Cardiac septum (tissue), 1 donor: ENCODE measurements at places on chromosomes 2 and 18. TPM values are rescaled to one million over a fixed set of nuclear protein-coding genes. Genes with fewer than 3 reads are reported as not detected.

- DNase-seq = no peak
Measured at GRCh38 chr2:159160412-159160811, 126.1 kb downstream of the WDSUB1 start.

- DNase-seq = no peak
Measured at GRCh38 chr2:45068571-45069140, 59.4 kb upstream of the SIX2 start.

Gene AGAP1
- 18.7 TPM for total RNA-seq

Gene CHAC2
- 1.4 TPM for total RNA-seq

- no peak for DNase-seq
Measured at GRCh38 chr2:190182071-190182524, 119.6 kb upstream of the MSTN start.

DNA sequence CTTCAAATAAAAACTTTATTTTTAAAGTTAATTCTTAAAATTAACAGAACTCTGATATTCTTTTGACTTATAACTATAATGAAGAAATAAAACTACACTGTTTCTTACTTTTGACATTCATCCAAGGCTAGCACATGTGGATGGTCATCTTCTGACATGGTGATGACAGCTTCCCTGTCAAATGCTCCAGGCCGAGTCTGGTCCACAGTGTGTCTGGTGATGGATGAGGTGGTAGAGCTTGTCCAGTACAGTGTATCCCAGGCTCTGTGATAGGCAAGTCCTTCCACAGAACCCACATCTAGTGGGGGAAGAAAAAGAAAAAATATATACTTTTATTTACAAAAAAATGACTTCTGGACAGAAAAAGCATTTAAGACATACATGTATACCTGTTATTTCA lies 1529.5 kb downstream of the LRP1B start:
- no peak for DNase-seq

- DNase-seq = no peak
Measured at GRCh38 chr2:187165936-187166610, 282.0 kb downstream of the CALCRL start.

- no peak for DNase-seq
Measured at GRCh38 chr2:162731917-162732804, 106.4 kb downstream of the KCNH7 start.
